ENCODE measurements at places on chromosomes 1 and 21.

DNA sequence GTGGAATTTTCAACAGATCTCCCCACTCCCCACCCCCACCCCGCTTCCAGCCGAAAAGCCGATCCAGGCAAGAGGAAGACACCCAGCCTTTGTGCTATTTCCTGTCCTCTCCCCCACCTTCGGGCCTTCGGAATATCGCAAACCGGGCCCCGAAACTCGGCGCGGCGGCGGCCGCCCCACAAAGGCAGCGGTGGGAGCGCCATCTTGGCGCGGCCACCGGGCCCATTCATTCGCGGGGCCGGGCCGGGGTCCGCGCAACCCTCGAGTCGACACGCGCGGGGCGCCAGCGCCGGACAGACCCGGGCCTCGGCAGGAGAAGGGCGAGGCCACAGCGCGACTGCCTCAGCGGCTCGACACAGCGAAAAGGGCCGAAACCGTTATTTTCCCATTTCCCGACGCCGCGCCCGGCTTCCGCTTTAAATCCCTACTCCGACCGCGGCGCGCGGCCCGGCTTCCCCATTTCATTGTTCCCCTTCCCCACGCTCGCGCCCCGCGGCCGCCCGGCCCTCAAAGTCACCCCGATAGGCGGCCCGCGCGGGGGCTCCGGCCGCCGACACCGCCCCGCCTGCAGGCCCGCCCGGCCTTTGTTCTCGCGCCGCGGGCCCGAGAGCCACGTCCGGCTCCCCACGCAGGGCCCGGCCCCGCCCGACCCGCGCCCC, 911 bp downstream of the GNB1 start:
- DNase-seq = peak; percentile 48

DNA sequence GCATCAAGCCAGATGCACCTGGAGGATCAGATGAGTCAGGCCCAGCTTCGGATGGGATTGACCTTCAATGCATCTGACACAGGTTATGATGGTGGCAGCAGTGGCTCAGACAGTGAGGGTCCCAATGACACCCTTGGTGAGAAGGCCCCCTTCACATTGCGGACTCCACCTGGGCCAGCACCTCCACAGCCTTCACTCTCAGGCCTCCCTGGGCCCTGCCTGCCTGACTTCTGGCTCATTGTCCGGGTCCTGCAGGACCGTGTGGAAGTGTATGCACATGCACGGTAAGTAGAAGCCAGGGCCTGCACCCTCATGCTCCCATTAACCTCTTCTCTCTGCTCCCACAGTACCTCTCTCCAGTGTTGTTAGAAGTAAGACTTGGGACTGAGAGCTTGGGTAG, 20.8 kb downstream of the HYI start:
- no peak for DNase-seq

GRCh38 chr1:79006564-79006963, at the start of gene ADGRL4:
Gene ADGRL4, minus strand, starts transcription at chr1:79006730. Its CDS starts 76 bp downstream, at chr1:79006654.
- DNase-seq = no peak

GRCh38 chr1:53057127-53057526, 4.9 kb upstream of the PODN start:
- no peak for DNase-seq

DNA sequence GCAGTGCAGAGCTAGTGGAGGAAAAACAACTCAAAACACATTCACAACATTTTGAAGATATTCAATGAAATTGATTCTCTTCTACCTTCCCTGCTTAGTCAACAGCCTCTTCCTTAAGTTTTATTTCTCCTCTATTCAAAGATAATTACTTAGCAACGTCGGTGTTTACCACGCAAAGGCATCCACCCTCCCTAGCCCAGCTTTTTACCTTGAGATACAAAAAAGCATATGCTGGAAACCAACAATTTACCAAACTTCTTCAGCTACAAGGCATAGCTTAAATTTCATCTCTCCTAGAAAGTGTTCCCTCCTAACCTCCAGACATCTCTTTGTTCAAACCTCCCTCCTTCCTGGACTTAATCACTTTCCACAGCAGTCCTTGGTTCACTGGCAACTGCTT, 102.8 kb upstream of the SOD1 start:
- DNase-seq = no peak

DNA sequence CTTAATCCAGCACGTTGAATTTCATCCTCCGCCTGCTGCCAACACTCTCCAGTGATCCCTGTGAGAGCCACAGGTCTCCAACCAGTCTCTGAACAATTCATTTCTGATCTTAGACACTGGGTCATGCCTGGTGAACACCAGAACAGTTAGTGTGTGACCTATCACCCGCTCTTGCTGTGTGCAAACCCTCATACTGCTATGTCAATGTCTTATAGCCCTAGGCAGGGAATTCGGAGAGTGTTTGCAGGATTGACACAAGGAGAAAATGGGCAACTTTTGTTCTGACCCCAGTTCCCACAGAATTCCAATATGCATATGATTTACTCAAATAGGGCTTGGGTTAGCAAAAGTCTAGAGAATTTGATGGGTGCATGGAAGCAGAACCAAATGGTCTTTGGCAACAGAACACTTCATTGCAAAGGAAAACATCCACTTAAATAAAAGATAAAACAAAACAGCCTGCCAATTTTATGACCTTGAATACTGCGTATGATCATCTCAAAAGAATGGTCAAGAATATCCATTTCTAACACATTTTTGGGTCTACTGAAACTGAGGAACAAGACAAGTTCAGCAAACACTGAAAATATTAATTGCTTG, 23.0 kb upstream of the GUCA2B start:
- DNase-seq = no peak

DNA sequence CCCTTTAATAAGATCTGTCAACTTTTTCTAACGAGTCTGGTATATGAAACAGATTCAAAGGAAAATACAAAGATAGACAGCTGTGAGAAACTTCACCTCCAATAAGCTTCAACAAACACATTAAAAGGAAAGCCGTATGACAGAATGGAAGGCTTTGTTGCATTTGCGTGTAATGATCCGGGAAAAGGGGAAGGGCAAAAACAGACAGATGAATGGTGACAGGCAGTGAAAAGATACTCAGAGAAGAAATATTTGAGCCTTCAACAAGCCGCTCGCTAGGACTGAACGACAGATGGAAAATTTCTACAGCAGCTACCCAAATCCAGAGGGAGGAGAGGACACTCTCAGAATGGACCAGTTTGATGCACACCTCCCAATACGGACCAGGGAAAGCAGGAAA, 14.9 kb downstream of the COPA start:
- DNase-seq = no peak

DNA sequence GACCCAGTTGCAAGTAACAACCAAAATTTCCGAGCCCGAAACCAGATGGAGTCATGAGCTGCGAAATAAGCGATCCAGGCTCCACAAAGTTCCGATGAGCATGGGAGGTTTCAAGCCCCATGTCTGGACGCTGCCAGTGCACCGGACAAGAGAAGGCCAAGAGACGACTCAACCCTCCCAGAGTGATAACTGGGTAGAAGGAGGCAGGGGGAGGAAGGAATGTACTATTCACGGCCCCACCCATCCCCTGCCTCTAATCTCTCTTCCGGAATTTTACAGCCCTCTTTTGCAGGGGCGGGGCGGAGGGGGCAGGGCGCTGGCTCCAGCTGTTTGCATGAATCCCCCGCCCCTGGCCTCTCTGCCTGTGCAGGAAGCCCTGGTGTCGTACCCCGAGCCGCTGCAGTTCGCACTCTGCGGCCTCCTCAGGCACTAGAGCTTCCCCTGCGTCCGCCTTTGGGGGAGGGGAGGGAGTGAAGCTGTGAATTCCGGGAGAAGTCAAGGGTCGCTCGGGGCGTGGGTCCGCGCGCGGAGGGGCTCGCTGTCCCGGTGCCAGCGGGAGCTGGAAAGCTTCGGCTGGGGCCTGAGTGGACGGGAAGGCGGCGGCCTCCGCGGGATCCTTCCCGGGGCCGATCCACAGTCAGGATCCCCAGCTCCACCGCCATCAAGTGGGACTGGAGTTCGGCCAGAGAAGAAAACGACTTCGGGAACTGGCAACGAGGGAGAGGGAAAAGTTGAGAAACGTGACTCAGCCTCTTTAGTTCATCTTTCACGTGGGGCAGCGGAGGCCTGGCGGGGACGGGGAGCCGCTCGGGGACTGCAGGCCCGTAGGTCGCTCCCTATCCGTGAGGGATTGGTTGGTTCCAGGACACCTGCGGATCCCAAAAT, 6.3 kb upstream of the PTP4A2 start:
- peak; percentile 82 for DNase-seq

DNA sequence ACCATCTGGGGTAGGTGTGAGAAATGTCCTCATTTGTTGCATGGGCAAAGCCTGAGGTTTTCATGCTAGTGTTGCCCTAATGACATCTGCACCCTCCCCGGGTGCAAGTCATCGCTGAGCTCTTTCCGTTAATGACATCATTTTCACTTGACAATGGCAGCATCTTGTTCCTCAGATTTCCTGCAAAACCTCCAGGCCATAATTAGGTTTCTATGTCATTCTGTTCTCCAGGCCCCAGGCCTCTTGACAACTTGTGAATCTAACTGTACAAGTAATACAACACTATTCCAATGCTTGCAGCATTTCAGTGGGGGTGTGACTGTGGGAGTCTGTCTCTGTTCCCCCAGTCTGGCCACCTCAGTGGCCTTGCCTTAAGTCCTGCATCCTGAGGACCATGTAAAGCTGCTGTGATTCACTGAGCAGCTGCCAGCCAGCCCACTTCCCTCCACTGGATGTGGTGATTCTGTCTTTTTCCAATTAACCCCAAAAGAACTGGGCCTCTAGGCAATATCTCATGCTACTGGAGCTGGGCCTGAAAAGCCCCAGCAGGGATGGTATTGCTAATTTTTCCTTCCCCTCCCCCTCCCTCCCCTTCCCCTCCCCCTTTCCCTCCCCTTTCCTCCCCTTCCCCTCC, 22.8 kb downstream of the RAB7B start:
- no peak for DNase-seq

GRCh38 chr1:2368053-2368744, 23.2 kb downstream of the MORN1 start:
- DNase-seq = no peak

- DNase-seq = no peak
Observed at GRCh38 chr1:21305900-21306189, 15.6 kb upstream of the ECE1 start.

DNA sequence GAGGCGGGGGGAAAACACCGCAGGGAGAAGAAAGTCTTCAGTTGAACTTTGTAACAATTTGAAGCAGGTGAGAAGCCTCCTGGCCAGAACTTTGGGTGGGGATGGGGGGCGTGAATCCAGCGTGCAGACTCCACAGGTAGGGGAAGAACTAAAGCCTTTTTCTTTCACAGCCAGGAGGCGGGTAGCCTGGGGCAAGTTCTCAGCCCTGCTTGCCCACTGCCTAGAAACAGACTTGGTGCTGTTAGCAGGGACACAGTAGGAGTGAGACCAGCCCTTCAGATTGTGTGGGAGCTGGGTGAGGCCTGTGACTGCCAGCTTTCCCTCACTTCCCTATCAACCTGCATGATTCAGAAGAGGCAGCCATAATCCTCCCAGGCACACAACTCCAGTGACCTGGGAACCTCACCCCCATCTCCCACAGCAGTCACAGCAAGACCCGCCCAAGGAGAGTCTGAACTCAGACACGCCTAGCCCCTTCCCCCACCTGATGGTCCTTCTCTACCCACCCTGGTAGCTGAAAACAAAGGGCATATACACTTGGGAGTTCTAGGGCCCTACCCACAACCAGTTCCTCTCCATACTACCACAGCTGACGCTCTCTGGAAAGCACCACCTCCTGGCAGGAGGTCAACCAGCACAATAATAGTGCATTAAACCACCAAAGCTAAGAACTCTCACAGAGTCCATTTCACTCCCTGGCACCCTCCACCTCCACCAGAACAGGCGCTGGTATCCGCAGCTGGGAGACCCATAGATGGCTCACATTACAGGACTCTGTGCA, 83.5 kb upstream of the CDC42BPA start:
- DNase-seq = no peak

DNA sequence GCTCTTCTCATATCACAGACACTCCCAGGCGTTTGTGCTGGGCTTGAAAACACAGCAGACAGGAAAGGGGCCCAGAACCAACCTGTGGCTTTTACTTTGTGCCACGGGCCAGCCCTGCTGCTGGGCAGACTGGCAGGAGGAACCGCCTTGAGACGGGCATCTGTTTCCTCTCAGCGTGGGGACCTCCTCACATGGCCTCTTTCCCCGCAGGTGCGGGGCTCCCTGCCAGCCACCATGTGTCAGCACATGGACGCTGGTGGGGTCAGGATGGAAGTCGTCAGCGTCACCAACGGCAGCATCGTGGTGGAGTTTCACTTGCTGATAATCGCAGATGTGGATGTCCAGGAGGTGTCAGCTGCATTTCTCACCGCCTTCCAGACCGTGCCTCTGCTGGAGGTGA, 47.8 kb downstream of the UMODL1 start:
- no peak for DNase-seq

- no peak for DNase-seq
Observed at GRCh38 chr1:220700556-220701179, 10.5 kb downstream of the C1orf115 start.

DNA sequence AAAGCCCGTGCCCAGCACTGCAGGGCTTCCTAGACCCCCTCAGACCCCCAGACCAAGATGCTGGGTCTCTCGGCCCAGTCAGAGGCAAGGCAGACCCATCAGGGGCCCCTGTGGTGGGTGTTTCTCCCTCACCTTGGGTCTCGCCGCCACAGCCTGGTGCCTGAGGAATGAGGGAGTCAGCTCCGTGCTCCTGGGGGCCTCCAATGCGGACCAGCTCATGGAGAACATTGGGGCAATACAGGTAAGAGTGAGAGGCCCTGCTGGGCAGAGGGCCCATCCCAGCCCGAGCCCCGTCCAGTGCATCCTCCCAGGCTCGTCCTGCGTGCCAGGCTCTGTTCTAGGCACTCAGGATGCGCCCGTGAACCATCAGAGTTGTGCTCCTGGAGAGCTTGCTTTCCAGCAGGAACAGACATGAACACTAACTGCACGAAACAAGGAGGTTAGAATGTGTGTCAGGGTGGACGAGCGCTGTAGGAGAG, 51.5 kb downstream of the KCNAB2 start:
- no peak for DNase-seq

GRCh38 chr1:10915594-10915993, 96.9 kb upstream of the TARDBP start:
- DNase-seq = no peak

DNA sequence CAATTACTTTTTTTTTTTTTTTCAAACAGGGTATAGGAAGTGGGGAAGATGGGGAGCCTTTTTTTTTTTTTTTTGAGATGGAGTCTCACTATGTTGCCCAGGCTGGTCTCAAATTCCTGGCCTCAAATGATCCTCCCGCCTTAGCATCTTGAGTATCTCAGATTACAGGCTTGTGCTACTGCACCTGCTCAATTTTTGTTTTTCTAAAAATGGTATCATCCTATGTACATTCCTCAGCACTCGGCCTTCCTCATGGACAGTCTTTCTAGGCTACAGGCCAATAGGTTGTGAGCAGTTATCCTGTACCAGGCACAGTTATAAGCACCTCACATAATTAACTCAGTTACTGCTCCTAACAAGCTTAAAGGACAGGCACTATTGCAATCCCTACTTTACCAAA, 132.1 kb upstream of the EDN2 start:
- DNase-seq = no peak

DNA sequence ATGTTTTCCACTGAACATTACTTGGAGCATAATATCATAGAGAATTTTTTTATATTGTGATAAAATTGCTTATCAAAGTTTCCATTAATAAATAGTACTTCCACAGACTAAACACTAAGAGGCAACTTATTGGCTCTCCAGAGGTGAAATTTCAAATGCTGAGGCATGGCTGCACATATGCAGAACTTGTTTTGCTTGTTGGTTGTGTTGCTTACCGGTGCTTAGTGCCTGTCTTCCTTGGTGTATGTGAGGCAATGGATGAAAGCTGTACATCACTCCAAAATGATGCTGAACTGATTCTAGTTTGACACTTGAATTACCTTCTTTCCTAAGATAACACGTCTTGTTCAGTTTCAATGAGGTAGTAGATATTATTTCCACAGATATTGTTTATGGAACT, 29.8 kb upstream of the GPR52 start:
- DNase-seq = no peak

Data from stimulated activated CD4-positive, alpha-beta T cell treated with anti-CD3 and anti-CD28 coated beads, Interleukin-4, amount 100 ng/mL, for 4 hours (primary cell).